ENCODE measurements at places on chromosomes 16 and 17.

GRCh38 chr16:69477546-69477945 lies 53.1 kb downstream of the CYB5B start:
- no peak for DNase-seq

GRCh38 chr16:24516900-24517669 lies 22.3 kb upstream of the RBBP6 start:
- DNase-seq = peak; percentile 85

GRCh38 chr17:36921095-36921851 lies 16.0 kb upstream of the LHX1 start:
- DNase-seq = peak; percentile 82

GRCh38 chr16:75660321-75660720 lies 12.7 kb downstream of the TERF2IP start:
- no peak for DNase-seq

DNA sequence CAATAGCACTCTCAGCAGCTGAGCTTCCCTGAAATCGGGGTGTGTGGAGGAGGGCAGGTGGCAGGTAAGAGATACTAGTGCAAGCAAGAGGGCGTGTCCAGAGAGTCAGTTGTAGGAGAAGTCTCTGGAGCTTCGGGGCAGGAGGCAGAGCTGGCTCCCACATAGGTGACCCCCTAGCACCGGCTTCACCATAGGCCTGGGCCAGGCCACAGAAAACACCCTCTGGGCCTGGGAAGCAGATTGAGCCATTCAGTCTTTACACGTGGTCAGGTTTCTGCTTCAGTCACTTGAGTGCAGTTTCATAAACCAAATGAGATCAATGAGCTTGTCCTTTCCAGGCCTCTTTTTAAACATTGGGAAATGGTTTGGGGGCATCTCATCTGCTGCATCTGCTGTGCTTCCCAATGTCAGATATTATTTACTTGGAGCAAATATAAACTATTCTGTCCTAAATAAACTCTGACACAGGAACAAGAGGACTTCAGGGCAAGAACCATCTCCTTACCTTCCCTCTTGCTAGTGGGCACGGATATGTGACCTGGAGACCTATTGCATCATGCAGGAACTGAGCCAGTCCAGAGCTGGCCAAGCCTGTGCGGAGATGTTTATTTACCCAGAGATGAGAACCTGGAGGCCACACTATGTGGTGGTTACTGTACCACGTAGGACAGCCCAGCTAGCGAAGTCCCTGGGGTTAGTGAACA lies 16.1 kb downstream of the CCR7 start:
- DNase-seq = peak; percentile 44

DNA sequence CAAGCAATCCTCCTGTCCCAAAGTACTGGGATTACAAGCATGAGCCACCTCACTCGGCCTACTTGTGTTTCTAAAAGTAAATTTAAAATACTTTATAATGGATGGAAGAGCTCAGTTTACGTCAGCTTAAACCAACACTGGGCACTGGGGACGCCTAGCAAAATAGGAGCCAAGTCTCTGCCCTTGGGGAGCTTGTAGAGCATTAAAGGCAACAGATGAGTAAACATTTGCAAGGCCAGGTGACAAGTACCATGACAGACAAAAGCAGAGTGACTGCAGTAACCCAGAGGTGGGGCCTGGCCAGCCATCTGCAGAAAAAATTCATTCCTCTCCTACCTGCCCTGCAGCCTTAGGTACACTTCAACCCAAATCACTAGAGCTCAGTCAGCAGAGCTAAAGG lies 12.1 kb upstream of the NLK start:
- DNase-seq = no peak
